ENCODE measurements at places on chromosomes 4 and X.
A peak's percentile ranks its signal among the peaks of the same experiment; 100 is the strongest.

DNA sequence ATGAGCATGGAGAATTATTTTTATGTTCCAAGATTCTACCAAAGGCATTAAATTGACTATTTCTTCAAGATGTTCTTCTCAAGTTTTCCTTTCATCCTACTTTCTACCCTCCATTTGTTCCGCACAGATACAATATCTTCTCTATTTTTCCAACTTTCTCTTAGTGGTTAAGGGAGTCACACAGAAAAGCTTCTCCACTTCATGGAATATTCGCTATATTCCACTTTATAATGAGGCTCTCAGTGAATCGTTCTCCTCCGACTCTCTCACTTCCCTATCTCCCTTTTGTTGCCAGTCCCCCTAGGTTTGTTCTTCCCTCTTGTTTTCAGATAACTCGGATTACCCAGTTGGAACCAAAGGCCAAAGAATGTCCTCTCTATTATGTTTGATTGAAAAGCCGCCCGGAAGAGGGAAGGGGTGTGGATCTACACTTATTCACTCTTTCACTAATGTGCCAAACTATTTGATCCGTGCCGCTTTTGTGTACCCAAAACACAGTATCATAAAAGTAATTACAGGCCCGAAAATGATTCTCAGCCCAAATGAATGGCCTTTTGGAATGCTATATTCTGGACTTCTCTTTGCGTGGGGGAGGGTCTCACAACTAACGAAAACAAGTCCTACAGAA lies 1.2 kb downstream of the SH3D19 start:
- DNase-seq, result no peak

DNA sequence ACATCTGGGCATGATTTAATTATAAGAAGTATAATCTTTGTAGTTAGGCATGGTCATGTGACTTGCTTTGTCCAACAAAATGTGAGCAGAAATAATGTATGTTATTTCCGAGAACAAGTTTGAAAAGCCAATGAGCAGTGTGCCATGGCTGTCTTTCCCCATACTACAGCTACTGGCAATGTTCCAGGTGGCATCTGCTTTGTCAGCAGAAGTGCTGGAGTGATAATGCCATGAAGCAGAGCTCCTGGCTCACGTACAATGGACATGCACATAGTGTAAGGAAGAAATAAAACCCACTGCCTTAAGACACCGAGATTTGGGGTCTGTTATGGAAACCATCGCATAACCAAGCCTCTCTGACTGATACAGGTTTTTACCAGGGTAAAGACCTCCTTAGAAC lies 212.6 kb upstream of the RASGEF1B start:
- DNase-seq, result no peak

GRCh38 chrX:73478961-73479360 lies 32.1 kb downstream of the CDX4 start:
- no peak for DNase-seq

DNA sequence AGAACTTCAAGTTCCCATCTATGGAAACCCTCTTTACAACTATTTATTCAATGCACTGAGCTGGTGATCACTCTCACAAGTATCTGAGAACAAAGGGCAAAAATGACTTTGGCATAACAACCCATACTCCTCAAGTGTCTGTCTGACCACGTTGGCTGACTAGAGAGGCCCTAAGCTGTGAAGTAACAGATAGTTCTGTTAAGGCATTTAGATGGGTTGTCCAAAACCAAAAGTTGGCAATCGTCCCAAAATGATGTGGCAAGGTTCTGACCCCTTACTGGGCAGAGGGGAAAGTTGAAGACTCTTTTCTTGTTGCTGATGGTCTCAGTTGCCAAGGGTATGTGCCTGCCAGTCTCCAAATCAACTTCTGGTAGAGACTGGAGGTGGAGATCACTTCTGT lies 524.8 kb downstream of the PPARGC1A start:
- DNase-seq, result no peak

- peak; percentile 45 for DNase-seq
Measured at GRCh38 chr4:1356181-1356998, 9.4 kb downstream of the UVSSA start.

- no peak for DNase-seq
Measured at GRCh38 chr4:151928112-151928511, 167.3 kb upstream of the GATB start.

GRCh38 chr4:125323654-125324053 lies 8.9 kb downstream of the FAT4 start:
- DNase-seq, result no peak

DNA sequence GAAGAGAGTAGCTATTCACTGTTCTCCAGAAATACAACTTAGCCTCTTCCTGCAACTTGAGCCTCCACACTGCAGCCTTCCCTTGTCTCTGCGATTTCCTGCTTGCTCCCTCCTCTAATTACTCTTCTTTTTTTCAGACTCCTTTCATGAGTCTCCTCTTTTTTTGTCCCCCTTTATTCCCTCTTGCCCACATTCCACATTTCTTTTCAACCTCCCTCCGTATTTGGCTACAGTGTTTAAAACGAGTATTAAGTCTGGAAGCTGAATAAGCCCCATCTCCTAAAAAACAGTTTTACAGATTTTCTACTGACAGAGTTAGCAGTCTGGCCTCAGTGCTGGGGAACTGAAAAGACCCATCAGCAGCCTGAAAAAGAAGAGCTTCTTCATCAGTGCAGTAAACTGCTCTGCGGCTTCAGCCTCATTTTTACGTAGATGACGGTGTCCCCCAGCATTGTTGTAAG lies 141.5 kb downstream of the TENM3 start:
- DNase-seq, result no peak

DNA sequence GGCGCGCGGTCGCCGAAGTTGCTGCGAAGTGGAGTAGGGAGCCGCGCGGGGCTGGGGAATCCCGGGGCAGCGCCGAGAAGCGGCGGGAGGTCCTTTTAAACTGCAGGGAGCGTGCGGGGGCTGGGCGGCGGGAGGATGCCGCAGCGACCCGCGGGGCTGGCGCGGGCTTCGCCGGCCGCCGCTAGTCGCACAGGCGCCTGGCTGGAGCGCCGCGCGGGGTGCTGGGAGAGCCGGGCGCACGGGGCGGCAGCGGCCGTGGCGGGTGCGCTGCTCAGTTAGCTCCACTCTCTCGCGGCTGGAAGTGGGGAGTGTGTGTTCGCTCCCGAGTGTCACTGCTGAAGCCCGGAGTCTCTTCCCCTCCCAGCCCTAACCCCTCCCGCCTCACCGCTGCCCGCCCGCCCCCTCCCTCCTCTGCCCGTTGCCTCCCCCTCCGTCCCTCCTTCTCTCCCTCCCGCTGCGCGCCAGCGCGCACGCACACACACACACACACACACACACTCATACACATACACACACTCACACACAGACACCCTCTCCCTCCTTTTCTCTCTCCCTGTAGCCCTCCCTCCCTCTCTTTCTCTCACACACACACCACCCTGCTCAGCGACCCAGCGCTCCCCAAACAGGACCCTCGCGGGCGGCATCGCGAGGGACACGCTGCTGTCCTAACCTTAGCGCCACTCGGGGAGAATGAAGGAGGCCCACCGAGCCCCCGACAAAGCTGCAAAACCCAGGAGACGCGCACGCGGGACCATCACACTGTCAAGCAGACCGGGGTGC lies at the start of gene NDNF:
NDNF (minus strand) TSS at position 312 of the 780 bp plus-strand sequence. CDS start 26,698 bp downstream, outside the sequence.
- DNase-seq, result peak; percentile 38

DNA sequence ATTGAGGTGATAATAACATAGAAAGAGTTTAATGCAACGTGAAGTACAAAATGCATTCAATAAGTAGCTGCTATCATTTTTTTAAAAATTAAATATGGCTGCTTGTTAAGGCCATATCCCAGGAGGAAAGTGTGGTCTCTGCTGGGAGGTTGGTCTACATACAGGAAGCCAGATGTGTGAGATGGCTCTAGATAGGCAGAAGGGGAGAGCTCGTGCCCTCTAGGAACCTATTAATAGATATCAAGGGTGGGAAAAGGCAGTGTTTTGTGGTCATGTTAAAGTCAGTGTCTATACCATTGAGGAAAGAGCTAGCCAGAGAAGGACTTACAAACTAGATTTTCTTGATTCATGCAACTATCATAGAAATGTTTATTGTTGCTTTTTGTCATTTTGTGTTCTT lies 140.5 kb downstream of the KLHL8 start:
- no peak for DNase-seq

- no peak for DNase-seq
Measured at GRCh38 chrX:106783716-106784115, 18.8 kb upstream of the TBC1D8B start.

- DNase-seq, result no peak
Measured at GRCh38 chr4:62087706-62088105, 887.6 kb downstream of the ADGRL3 start.

GRCh38 chr4:182089326-182089725 lies 153.9 kb upstream of the TENM3 start:
- no peak for DNase-seq

- DNase-seq, result no peak
Measured at GRCh38 chrX:48022738-48023137, 15.9 kb downstream of the SPACA5 start.

DNA sequence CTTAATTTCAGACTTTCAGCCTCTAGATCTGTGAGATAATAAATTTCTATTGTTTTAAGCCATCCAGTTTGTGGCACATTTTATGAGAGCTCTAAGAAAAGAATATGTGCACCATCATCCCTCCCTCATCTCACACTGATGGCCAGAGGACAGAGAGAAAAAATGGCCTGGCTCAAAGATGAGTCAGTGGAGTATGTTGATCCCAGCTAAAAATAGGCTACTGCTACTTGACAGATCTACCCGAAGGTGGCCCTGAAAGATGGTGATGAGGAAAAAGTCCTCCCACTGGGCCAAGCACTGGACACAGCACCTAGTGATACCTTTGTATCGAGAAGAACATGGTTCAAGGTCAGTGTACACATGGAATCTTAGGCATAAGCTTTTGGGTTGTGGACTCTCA lies 38.2 kb upstream of the DCTD start:
- no peak for DNase-seq

DNA sequence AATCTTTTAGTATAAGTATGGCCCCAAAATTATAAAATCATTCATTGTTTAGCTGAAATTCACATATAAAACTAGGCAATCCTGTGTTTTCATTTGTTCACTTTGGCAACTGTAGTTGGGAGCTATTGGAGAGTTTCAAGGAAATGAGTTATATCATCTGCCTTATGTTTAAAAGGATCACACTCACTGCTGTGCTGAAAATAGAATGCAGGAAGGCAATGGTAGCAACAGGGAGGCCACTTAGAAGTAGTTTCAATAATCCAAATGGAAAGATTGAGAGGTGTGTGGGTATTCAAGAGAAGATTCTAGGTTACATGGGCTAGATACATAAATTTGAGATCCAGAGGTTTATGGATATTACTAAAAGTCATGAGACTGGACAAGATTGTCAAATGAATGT lies 184.9 kb downstream of the PDGFC start:
- no peak for DNase-seq

DNA sequence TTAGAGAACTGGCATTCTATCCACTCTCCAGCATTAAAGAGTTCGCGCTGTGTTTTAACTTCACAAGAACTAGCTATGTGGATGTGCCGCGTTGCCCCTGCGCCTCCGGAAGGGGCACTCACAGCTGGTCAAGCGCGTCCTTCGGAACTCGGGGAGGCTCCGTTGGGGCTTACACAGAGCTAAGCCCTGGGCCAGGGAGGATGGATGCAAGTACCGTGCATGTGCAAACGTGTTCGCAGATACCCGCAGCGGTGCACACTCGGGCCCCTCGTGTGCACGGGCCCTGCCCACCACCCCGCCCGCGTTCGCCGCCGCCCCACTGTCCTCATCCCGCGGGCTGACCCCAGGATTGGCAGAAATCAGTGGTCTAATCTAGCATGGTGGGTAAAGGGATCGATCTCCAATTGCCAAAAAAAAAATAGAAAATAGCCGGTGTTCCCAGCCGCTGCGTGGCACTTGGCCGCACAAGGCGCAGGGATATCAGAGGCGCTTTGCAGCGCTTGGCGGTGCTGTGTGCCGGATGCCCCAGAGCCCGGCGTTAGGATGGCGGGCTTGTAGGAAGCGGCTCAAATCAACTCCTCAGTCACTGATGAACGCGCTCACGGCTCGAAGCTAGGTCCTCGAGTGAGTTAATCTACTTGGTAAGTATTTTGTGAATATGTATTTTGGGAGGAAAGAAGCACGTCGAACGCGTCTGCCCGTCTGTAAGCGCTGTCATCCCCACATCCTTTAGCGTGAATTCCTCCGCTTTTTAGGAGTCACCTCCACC lies 989 bp upstream of the PCDH10 start:
- no peak for DNase-seq

- DNase-seq, result no peak
Measured at GRCh38 chrX:150372280-150372679, 9.2 kb downstream of the MAMLD1 start.

DNA sequence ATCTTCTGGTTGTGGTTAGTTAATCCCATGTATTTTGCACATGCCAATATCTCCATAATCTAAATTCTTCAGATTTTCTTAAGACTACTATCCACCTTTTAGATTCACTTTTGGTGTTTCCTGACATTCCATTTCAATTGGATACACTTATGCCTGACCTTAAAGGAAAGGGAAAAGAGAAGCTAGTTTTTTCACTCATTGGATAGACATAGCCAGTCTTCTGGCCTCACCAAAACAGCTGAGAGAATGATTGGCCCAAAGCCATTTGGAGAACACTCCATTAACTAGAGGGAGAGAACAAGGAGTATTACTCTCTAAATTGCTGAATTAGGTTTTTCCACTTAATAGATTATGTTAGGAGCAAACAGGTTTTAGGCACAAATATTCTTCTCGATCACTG lies 4.0 kb downstream of the PRPS1 start:
- DNase-seq, result no peak

GRCh38 chr4:4507923-4508322 lies 33.9 kb downstream of the STX18 start:
- peak; percentile 12 for DNase-seq

DNA sequence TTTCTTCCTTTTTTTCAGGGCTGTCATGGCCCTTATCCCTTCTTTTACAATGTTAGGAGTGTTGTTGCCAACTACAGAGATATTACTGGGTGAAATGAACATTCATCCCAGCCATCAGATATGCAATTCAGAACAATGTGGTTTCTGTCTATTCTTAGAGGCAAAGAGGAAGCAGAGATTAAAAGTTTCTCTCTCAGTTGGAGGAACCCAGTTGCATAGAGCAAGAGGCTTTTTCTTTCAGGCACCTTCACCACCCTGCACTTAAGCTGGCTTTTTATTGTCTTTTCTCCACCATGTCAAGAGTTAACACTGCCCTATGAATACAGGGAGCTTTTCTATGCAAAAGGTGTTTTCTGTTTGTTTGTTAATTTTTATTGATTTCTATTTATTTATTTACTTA lies 1559.6 kb upstream of the IGFBP7 start:
- no peak for DNase-seq

DNA sequence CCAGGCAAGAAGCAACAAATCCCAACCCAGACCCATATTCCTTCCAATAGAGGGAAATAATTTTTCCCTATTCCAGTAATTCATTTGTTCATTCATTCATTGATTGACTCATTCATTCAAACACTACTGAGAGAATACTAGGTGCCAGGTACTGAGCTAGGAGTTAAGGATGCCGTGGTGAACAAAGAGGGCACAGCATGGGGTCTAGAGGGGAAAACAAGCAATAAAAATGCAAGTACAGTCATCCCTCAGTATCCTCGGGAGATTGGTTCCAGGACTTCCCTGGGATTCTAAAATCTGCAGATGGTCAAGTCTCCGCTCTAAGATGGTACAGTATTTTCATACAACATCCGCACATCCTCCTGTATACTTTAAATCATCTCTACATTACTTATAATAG lies 18.7 kb downstream of the RASGEF1B start:
- no peak for DNase-seq

GRCh38 chr4:102862747-102863146 lies 6.0 kb upstream of the CISD2 start:
- DNase-seq, result no peak
